Epithelial cell of esophagus (primary cell): ENCODE measurements at places on chromosomes 1 and 21.
A peak's percentile ranks its signal among the peaks of the same experiment; 100 is the strongest.

DNA sequence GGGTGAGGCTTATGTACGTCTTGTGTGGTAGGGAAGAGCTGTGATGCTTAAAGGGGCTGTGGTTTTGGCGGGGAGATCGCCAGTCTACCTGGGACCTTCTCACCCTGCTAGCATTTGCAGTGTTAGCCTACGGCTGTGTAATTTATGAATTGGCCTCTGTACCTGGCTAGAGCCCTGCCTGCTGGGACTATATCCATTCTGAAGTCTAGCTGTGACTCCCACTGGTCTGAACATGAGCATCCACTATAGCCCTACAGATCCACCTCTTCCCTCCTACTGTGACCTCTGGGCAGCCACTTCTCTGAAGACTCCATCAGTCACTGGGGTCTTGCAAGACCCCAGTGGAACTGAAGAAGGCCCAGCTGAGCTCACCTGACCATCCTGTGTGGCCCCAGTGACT is 73.7 kb downstream of the MT1HL1 start:
- no peak for DNase-seq

DNA sequence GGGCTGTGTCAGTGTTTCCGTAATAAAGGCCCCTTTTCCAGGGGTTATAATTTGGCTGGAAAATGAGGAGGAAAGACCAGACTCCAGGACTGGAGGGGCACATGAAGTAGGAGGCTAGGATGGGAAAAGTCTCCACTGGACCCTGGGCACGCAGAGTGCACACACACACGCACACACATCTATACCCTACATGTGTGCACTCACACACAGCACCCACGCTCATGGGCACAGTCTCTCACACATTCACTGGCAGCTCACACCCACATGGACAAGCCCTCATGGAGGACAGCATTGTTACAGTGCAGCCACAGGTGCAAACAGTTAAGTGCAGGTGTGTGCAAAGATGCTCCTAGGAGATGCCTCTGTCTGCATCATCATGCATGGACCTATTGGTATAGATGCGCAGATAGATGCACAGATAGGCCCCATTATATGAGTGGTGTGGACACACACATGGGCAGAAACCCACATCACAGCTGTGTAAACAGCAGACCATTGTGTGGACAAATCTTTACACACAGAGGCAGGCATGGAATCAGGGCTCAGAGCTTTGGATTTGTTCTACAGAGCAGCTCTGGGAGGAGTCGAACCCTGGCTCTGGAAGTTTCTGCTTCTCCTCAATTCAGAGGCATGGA is 9.1 kb upstream of the RUNX3 start:
- no peak for DNase-seq

GRCh38 chr1:246012341-246012740 is 494.7 kb downstream of the SMYD3 start:
- peak; percentile 60 for DNase-seq

- peak; percentile 43 for DNase-seq
Measured at GRCh38 chr1:47351305-47351704, 17.7 kb downstream of the CMPK1 start.

GRCh38 chr1:160438317-160438918 is 38.1 kb downstream of the VANGL2 start:
- no peak for DNase-seq

DNA sequence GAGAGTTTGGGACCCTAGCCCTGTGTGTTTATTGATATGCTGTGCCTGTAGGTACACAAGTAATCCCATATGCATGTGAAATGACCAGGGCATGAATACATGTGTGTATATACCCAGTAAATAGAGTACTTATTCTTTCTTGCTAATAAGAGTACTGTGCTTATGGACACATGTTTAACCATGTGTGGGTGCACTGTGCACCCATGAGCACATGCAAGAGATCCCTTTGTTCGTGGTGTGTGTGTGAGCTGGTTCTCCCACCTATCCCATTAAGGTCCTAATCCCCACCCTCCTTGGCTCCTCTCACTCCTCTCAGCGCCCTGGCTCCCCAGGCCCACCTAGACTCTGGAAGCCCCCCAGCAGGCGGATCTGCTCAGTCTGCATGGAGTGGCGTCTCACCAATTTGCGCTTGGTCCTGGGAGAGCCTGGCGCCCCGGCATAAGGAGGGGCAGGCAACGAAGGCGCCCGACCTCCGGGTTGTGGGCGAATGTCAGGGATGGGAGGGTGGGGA is 2.2 kb upstream of the LIX1L start:
- DNase-seq: no peak
